ENCODE measurements at places on chromosomes 3 and 15.

- no peak for DNase-seq
These were observed 25.0 kb downstream of the RGMA start for GRCh38 chr15:93063796-93064690.

DNA sequence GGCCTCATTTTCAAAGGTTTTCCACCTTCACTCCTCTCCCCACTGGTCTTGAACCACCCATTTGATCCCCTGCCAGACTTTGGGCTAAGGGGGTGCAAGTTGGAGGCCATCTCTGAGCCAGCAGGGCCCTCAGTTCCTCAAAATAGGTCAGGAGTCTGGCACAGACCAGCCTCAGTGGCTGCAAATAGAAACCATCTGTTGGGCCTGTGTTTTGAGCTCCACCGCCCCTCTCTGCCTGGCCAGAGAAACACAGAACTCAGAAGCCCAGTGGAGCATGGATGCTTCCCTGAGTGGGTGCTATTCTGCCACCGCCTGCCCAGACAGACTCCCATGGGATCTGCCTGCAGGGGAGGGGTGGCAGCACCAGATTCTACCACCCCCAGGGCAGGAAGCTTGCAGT lies 56.3 kb downstream of the CORO2B start:
- no peak for DNase-seq

DNA sequence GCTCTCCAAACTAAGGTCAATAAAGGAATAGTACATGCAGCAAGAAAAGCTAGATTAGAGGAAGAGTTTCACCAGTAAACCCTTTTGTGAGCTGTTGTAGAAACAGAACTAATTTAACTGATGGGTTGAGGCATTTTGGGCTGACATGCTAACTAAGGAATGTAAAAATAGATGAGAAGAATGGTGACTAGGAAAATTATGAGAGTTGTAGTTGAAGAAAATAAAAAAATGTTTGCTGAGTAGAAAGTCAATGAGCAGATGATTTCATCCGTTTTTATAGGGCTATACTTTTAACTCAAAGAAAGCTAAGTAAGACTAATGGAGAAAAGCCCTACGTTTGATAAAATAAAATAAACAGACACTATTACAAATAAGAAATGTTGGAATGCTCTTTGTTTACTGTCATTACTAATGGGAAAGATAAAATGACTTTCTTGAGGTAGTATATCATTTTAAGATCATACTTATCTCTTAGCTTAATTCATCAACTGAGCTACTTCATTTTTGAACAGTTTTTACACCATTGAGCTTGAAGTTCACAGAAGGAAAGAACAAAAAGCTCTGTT lies 209.4 kb upstream of the DPH6 start:
- no peak for DNase-seq

DNA sequence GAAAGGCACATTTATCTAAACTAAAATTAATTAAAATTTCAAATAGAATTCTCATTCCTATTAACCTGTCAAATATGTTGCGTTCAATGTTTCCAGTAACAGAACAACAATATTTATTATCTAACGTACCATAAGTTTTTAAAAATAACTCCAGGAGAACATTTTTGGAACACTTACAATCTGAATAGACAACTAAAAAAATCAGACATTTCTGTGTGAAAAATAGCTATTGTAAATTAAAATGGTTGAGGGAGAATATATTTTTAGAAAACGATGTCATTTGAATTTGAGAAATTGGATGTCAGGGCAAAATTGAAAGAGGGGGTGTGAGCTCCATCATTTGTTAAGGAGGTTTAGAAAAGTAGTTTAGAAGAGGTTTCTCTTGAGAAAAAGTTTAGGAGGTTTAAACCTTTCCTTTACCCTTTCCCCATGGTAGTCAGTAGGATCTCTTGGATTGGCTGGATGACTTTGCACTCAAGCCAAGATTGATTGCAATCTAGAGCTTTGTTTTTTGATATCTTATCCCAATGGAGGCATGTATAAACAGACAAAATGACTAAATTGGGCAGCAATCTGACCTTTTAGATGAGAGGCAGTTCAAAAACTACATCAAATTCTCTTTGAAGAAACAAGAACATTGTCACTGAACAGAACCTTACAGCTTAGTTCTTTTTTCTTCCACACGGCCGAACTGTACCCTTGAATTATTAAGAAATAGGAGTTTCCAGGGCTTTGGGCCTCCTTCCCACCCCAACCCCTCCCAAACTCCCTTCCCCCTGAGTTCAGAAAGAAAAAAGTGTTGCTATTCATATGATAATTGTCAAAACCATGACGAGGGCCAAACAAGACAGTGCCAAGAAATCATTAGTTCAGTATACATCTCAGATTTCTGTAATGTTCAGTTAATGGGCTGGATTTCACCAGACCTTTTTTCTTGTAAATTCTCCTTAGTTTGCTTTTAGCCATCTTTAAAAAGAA lies 79.7 kb upstream of the CDIN1 start:
- no peak for DNase-seq

DNA sequence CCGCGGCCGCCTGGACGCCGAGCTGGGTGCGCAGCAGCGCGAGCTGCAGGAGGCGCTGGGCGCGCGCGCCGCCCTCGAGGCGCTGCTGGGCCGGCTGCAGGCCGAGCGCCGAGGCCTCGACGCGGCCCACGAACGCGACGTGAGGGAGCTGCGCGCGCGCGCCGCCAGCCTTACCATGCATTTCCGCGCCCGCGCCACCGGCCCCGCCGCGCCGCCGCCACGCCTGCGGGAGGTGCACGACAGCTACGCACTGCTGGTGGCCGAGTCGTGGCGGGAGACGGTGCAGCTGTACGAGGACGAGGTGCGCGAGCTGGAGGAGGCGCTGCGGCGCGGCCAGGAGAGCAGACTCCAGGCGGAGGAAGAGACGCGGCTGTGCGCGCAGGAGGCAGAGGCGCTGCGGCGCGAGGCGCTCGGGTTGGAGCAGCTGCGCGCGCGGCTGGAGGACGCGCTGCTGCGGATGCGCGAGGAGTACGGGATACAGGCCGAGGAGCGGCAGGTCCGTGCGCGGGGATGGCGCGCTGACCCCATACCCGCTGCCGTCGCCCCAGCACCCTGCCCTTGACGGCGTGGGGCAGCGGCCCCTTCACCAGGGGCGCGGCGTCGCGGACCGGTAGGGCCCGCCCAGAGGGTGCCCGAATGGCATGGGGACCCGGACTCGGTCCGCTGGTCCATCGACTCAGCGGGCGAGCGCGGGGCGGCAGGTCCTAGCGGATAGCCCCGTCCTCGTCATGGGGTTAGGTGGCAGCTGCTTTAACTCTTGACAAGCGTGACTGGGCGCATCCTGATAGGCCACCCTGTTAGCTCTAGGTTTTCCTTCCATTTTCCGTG lies 848 bp downstream of the SYNM start:
- no peak for DNase-seq

GRCh38 chr3:183260167-183260904 lies 7.3 kb downstream of the B3GNT5 start:
- no peak for DNase-seq

Measured in GM10248 (cell line).